Left cardiac atrium (tissue), 4 donors: ENCODE measurements at places on chromosomes 2 and 18. TPM values are rescaled to one million over a fixed set of nuclear protein-coding genes. Genes with fewer than 3 reads are reported as not detected.

The FAM161A gene
- 0.74 TPM for total RNA-seq

DNA sequence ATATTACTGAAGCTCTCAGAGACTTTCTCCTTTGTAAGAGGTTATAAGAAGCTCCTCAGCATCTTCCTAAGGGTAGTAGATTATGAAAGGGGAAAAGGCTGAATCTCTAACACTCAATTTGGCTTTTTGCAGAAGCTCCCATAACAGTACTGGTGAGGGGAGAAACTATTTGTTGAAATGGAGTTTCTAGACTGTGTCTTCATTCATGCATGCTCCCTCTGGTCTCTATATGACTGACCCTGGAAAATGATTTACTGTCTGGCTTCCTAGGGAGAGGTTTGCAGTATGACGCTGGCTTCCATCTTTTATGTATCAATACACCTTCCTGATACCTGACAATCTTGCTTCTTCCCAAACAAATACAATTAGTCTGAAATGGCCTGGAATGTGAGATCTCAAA is 63.9 kb downstream of the LDAH start:
- DNase-seq: no peak

DNA sequence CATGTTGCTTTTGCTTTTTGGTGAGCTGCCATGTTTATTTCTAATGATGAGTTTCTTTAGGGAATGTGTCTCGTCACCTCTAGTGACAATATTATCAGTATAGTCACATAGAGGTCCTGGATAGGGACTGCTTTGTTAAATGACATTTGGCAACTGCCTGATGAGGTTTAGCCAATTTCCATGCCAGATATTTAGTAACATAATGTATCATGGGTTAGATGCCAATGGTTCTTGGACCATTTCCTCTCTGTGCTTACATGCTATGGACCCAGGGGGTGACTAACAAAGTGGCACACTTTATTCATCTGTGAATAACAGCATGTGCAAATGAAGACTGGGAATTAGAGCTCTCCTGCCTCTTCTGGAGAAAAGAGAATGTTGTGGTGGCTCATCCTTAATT is 56.2 kb upstream of the RAB27B start:
- DNase-seq: no peak

The VRK2 gene
- 24.2 TPM for total RNA-seq

- DNase-seq: no peak
Measured at GRCh38 chr2:23528171-23528570, 143.2 kb downstream of the KLHL29 start.

DNA sequence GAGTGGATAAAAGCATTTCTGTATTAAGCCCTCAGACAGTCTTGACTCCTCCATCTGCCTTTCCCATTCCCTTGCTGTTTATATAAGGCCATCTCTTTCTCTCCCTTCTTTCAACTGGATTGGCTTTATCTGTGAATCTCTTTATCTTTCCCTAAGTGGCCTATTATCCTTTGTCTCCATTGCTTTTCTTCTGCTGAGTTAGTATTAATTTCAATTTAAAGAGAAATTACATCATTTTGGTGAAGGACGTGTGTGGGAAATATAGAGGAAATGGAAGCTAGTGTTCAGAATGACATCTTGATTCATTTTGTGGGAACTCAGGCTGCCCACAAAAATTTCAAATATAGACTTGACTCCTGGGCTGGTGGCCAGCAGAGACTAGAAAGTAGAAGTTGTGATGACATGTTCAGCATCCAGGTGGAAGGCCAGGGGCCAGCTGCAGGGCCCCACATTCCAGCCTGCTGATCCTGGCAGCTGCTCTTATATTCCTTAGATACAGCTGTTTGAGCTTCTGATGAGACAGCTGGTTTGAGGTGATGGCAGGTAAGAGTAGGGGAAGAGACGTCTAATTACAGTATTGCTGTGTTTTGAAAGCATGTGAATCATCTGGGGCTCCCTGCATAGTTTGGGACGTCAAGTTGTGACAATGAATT is 52.3 kb downstream of the DIS3L2 start:
- no peak for DNase-seq

DNA sequence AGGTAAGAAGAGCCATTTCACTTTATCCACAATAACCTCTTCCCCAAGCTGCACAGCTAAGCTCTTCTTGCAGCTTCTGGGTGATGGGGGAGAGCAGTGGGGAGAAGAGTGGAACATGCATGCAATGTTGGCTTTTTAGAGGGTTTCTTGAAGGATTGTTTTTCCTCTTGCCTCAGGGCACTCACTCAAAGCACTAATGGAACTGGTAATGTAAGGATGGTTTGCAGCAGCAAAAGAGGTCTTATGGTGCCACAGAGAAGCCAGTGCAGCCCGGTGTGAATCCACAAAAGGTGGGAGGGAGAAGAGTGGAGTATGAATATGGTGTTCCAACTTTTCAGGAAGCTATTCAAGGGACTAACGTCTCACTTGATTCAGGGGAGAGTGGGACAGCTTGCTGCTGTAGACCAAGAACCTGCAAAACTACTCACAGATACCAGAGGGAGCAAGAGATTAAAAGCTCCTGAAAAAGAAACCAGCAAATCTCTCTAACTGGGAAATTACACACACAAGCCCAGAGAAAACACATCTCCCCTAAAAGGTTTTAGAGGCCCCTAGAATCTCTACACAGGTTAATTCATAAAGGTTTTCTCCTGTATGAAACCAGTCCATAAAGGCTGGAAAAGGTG is 116.4 kb downstream of the CHN1 start:
- no peak for DNase-seq

DNA sequence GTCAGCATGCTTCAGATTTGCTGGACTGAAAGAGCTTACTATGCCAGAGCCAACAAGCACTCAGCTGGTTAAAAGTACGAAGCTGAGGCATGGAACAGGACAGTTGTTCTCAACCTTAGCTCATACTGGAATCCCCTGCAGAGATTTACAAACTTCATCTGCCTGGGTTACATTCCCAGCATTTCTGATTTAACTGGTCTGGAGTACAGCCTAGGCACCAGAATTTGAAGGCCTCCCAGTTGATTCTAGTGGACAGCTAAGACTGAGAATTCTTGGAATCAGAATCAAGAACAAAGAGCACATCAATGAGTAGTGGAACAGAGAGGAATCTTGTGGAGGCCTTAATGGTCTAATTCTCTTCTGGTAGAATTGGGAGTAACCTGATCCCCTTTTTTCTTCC is 298.2 kb upstream of the NXPH2 start:
- DNase-seq: no peak

DNA sequence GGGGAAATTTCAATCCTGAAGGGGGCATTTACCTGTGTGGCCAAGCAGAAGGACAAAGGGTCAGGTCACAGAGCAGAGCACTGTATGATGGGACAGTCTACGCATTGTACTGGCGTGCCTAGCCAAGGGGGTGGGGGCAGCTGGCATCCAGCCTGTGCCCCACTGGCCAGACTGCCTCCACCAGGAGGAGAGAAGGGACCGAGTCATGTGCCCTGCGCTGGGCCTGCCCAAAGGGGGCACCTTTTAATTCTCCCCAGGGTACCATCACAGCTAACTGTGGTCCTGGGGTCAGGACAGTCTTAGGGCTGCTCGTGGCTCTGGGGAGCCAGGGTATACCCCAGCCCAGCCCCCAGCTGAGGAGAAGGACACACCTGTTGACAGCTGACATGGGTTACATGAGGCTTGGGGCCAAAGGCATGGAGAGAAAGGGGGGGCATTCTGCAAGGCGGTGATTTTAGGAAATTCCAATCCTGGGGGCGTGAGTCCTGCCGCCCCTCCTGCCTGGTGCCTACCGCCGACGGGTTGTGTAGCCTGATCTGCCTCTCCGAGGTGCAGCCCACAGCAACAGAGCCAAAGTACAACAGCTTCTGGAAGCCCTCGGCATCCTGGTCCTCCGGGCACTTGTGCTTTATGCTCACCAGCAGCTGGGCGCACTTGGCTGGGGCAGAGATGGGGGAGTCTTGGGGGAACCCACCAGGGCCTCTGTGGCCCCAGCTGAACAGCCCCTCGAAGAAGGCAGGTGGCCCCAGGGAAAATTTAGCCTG is 11.0 kb downstream of the CFAP65 start:
- DNase-seq: no peak

GRCh38 chr2:96145036-96145847 is at the start of gene DUSP2:
Gene DUSP2, minus strand, starts transcription at chr2:96145440. Its CDS starts 86 bp downstream, at chr2:96145354.
- peak; percentile 83 for DNase-seq

The SH3BP4 gene
- 15.1 TPM for total RNA-seq

DNA sequence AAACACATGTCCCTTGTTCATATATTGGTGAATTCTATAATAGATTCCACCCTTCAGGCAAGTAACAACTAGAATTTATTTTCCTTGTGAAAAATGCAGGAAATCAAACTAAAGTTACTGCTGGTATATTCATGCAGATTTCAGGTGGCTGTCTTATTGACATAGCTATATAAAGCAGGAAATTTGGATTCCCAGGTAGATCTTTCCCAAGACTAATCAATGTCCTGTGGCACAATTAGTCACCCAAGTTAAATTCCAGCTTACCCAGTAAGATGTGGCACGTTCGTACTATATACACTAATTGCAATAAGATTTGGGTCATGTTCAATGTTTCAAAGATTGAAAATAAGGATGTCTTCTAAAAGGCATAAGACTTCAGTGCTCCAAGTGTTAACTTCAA is 42.0 kb downstream of the MYO5B start:
- no peak for DNase-seq

DNA sequence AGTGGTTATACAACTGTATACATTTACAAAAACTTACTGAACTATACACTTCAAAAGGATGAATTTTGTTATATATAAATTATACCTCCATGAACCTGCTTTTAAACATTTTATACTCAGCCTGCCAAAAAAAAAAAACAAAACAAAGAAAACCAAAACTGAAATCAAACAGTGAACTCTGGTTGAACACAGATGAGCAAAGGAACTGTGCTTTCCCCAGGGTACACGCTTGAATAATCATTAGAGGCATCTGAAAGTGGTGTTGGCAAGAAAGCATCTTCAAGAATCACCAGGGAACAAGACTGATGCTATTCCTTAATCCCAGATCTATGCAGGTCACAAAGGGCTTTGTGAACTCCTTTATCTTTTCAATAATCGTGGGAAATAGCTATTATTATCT is 77.0 kb upstream of the LYPD1 start:
- no peak for DNase-seq

The HOXD9 gene
- 0.13 TPM for total RNA-seq

DNA sequence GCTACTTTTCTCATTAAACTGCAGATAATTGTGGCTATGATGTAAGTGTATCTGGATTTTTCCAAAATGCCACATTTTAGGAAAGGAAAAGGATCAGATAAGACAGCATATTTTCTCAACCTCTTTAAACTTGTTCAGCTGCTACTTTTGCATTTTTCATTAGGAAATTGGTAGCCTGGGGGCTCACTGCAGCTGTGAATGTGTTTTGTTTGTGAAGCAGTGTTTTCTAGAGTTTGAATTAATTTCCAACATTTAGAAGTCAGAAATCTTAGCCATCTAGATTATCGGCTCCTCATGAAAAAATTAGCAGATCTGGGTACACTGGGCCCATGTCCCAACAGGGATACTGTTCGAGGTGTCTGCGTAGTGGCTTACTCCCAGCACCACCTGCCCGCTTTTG is 56.3 kb upstream of the ZDBF2 start:
- DNase-seq: no peak

GRCh38 chr2:8146132-8147005 is 535.5 kb upstream of the ID2 start:
- DNase-seq: peak; percentile 67

GRCh38 chr2:59239146-59239545 is 998.0 kb upstream of the FANCL start:
- no peak for DNase-seq

DNA sequence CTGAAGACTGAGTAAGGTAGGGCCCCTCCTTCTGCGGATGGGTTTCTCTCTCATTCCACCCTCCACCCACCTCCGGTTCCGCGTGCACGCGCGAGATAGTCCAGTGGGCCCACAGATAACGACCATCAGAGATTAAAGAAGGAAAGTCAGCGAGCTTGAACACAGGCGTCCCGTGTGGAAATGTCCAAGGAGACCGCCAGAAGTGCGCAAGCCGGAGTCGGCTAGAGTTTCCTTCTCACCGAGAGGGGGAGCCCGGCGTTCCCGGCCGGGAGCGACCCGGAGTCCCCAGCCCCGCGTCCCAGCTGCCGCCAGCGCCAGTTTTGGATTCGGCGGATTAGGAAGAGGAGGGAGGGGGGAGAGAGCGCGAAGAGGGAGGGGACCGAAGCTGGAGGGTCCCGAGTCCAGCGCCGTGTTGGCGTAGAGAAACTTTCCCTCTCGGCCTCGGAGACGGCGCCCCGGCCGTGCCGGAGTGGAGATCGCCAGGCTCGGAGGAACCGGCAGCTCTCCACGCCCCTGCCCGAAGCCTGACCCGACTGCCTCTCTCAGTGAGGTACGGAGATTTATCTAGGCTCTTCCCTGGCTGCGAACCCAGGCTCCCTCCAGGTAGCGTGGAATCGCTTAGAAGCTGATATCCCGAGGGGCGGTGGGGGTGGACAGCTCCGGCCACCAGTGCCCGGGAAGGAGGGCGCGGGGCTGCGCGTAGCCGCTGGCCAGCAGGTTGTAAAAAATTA is at the start of gene GULP1:
Gene GULP1, plus strand, starts transcription at position 258 of the 731 bp plus-strand sequence. CDS start 185,829 bp downstream, outside the sequence.
- DNase-seq: peak; percentile 83

GRCh38 chr2:199807966-199808365 is 43.0 kb downstream of the FTCDNL1 start:
- no peak for DNase-seq

The ANKRD23 gene
- total RNA-seq: 18.4 TPM

GRCh38 chr2:148913492-148913891 is 38.5 kb downstream of the KIF5C start:
- no peak for DNase-seq

The ANKRD62 gene
- not detected for total RNA-seq
